ENCODE measurements at places on chromosomes 4 and X.

GRCh38 chrX:71919431-71919830 is 8.8 kb downstream of the NHSL2 start:
- no peak for DNase-seq

- no peak for DNase-seq
These were observed 101.6 kb downstream of the COL4A5 start for GRCh38 chrX:108541286-108541685.

DNA sequence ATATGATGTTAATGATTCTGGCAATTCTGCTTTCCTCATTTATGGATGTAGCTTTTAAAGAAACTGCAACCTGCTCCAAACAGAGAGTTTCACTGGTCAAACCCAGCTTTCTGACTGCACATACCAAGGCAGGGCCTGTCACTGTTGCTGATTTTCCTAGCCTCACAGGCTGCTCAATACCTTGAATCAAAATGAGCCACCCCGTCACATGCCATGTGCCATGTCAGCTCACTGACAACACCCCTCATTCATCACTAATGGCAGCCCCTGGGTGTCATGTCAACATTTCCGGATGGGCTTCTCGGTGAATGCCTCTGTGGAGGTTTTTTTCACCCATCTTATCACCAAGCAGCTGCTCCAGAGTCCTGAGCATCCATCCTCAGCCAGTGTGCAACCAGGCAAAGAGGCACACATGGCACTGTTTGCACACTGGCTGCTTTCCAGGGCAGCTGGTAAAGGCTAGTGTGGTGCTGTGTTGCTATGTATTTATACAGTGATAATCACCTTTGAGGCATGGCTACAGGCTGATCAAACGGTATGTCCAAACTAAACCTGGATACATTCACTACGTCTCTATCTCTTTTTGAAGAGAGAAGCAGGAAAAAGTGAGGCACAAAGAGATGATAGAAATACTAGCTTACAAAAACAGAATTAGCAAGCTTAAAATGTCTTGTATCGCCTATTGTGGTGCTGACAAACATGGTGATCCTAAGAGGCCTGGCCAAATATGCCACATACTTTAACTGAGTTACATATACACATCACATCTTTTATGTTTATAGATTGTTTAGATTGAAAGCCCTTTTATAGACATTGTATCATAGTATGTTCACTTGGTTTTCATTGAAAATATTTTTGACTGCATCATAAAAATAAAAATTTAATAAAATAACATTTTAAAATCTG is 94.6 kb upstream of the INPP4B start:
- DNase-seq: no peak

GRCh38 chrX:108132876-108133275 is 41.3 kb downstream of the ATG4A start:
- no peak for DNase-seq

DNA sequence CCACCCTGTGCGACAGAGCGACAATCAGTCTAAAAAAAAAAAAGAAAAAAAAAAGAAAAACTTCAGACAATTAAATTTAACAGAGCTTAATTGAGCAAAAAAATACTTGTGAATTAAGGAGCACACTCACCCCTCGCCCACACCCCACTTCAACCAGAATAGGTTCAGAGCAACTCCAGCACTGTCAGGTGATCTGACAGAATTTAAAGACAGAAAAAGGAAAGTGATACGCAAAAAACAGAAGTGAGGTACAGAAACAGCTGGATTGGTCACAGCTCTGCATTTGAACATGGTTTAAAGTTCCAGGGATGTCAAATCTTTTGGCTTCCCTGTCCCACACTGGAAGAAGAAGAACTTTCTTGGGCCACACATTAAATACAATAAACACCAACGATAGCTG is 174.4 kb downstream of the PDGFC start:
- DNase-seq: no peak

DNA sequence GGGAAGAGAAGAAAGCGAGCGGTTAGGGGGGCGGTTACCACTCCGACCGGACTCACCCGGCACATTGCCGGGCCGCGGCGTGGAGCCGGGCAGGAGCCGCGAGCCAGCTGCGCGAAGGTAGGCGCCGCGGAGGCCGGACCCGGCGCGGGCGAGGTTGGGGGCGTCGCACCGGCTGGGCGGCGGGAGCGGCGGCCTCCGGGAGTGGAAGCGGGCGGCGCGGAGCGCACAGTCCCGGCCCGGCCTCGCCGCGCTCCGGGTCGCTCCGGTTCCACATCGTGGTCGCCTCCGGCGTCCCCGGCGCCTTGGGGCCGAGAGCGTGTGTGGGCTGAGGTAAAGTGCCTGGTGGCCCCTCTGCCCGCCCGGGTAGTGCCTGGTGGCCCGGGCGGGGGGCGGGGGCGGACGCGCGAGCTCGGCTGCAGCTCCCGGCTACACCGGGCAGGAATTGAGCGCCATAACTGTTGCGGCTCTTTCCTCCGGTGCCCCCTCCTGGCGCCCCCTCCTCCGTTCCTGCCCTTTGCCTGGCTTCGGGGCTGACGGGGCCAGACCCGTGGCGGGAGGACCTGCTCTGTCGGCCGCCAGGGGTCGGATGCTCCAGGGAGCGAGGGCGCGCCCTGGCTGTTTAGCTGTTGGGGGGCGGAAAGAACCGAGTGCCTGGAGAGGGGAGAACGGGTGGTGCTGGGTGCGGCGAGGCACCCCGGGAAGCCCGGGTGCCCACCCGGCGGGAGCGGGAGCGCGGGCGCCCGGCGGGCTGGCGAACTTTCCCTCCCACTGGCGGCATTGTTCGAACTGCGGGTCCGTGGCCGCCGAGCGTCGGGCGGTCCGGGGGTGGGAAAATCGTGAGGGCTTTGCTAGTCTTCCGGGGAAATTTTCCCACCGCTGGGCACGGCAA is 626 bp downstream of the JADE3 start:
- no peak for DNase-seq

DNA sequence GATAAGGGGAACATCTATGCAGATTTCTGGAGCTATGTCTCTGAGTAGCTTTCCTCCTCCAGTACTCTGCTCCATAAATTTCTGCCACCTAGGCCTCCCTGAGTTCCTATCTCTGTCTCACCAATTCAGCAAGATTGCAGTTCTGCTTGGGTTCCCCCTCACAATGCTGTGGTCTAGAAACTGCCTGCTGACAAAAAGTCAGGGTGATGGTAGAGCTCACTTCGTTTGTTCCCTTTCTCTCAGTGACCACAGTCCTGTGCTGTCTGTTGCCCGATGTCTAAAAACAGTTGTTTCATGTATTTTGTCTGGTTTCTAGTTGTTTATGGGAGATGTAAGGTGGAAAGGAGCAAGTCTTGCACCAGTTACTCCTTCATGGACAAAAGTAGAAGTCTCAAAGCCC is 41.1 kb downstream of the AMMECR1 start:
- no peak for DNase-seq

GRCh38 chrX:118965395-118965794 is 9.0 kb upstream of the LONRF3 start:
- DNase-seq: no peak

DNA sequence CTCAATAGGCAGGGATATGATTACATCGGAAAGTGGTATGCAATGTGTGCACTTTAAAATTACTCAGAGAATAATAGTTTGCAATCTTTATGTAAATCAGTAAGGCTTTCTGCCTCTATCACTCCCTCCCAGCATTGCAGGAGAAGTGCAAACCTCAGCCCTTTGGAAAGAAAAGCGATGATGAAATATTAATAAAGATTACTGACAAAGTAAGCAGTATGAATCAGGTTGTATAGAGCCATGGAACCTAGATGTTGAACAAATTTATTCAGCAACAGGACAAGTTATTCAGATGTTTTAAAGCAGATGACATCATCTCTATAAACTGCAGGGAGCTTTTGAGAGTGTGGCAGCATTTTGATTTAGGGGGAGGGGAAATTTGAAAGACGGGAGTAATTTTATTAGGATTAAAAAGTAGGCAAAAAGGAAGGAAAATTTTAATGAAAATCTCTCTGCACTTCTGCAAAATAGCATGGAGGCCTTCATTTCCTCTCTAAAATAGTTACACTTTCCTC is 631.7 kb upstream of the GRIA3 start:
- no peak for DNase-seq

DNA sequence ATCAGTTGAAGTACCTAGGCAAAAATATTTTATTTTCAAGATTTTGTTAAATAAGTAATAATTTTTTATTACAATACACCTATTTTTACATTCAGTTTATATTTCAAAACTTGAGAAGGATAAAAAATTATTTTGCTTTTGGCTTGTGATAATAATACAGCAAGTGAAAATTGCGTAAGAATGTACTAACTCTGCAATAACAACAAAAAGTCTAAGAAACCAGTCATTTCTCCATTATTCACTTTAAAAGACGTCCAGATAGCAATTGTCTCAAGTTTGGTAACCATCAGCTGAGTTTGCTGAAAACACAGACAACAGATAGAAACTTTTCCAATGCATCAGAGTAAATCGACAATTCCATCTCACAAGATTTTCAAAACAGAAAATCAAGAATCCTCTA is 12.1 kb downstream of the CXCL8 start:
- no peak for DNase-seq

- no peak for DNase-seq
These were observed 143.2 kb upstream of the ETNPPL start for GRCh38 chr4:108906006-108906405.

GRCh38 chr4:127400731-127401346 is 231.9 kb upstream of the INTU start:
- DNase-seq: no peak

GRCh38 chr4:85812776-85813175 is 337.8 kb downstream of the ARHGAP24 start:
- DNase-seq: no peak

- no peak for DNase-seq
These were observed 221.7 kb downstream of the APBB2 start for GRCh38 chr4:40992472-40993295.

GRCh38 chr4:113996599-113997177 is 17.2 kb upstream of the ARSJ start:
- DNase-seq: no peak

DNA sequence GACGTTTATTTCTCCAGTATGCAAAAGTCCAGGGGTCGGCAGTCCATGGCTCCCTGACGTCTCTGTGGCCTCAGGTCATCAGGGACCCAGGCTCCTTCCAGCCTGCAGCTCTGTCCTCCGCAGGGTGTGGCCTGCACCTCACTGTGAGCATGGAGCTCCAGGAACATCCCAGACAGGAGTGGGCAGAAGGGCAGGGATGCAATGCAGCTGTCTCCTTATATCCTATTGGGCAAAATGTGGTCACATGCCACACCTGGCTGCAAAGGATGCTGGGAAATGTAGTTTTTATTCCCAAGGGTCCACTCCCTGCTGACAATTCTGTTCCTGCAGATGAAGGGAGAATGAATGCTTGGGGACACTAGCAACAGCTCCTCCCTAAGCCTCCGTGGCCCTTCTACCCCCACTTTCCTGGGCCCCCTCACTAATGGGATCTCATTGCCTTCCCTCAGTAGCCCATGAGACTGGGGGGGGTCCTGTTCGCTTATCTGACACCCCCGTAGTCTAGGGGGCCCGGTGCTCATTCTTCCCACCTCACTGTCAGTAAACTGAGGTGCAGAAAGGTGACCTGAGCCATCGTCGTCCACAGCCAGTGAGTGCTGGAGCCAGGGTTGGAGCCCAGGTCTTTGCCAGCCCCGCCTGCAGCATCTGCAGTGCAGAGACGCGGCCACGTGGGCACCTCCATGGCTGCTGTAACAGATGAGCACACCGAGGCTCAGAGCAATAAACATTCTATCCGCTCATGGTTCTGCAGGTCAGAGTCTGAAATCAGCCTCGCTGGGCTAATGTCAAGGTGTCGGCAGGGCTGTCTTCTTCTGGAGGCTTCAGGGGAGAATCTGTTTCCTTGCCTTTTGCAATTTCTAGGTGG is 5.9 kb upstream of the GRPEL1 start:
- no peak for DNase-seq

GRCh38 chr4:80178964-80179363 is 18.3 kb upstream of the PRDM8 start:
- DNase-seq: no peak

GRCh38 chr4:41991916-41992767 is 1.8 kb downstream of the SLC30A9 start:
- no peak for DNase-seq

DNA sequence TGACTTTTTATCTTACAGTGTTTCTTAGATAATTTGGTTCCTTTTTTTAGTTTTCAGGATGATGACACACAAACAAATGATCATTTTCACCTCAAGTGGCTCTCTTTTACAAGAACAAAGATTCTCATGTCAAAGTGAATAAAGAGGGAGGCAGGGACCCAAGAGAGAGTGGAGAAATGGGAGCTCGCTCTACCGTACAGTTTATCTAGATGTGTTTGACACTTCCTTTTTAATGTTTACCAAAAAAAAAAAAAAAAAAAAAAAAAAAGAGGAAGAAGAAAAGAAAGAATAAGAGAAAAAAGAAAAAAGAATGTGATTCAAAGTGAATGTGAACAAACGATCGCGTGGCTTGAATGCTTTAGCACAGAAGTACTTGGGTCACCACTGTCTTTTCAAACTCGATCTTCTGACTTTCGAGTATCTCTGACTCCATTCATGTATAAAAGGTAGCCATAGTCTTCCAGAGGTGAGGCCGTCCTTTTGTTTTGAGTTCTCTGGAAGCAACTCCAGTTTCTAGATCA is 75.6 kb upstream of the GRXCR1 start:
- DNase-seq: no peak

DNA sequence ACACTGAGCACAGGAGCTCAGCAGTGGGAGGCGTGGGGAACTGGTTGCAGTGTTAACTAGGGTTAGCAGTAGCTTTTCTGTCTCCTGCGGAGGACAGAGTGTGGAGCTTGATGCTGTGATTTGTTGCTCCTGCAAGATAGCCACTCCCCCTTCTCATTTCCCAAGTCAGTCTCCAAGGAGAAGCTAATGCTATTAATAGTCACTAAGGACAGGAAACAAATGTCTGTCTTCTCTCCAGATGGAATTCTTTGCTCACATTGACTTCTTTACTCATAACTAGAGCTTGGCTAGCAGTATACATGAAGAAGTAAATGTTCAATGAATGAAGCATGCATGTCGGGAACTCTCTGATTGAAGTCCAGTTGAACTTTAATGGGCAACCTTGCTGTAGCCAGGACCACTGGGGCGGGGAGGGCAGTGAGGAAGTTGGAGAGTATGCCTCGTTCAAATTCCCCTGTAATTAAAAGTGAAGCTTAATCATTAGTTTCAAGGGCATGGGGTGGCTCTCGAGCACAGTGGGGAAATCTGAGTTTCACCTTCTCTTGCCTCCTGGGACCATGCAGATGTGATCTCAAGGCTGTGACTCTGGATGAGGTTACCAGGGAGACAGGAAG is 156.6 kb upstream of the SCML1 start:
- DNase-seq: no peak

DNA sequence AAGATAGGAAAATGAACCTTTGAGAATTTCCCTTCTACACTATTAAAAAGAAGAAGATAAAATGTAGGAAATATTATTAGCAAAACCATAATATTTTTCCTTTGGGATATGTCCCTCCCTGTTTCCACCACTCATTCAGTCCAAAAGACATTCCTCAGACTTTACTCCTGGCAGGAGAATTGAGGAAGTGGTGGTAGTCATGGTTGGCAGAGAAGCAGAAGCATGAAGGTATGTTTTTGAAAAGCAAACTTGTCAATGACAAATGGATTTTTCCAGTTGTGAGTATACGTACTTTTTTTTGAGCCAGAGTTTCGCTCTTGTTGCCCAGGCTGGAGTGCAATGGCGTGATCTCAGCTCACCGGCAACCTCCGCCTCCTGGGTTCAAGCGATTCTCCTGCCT is 13.7 kb downstream of the STAG2 start:
- DNase-seq: no peak

GRCh38 chr4:176729489-176729888 is 63.2 kb downstream of the VEGFC start:
- no peak for DNase-seq
